Airway epithelial cell (primary cell): ENCODE measurements at places on chromosomes 16 and 17. TPM values are rescaled to one million over a fixed set of nuclear protein-coding genes. Genes with fewer than 3 reads are reported as not detected.

The CMTM2 gene
- not detected in 2 replicates for total RNA-seq

The SARM1 gene
- total RNA-seq = 0.14 and 0.21 TPM in 2 replicates

The ADAM11 gene
- total RNA-seq = 0.07 and 2.6 TPM in 2 replicates

The AIPL1 gene
- not detected in 2 replicates for total RNA-seq

The SERPINF2 gene
- total RNA-seq = 1.6 and 1.9 TPM in 2 replicates

The SLC6A2 gene
- 0.07 and 0.23 TPM in 2 replicates for total RNA-seq

The SPNS2 gene
- 1.6 and 3.4 TPM in 2 replicates for total RNA-seq

The LITAFD gene
- not detected in 2 replicates for total RNA-seq

The TSPAN10 gene
- 0.63 and 0.74 TPM in 2 replicates for total RNA-seq

The FA2H gene
- total RNA-seq = 1.3 and 1.7 TPM in 2 replicates

The POLR2A gene
- 62.4 and 64.9 TPM in 2 replicates for total RNA-seq

The ZSCAN10 gene
- not detected in 2 replicates for total RNA-seq

The CCT6B gene
- total RNA-seq = 0.84 and 1.2 TPM in 2 replicates

The NPB gene
- total RNA-seq = 3.0 TPM in 1 of 2 replicates, not detected in the other

The TNP2 gene
- not detected in 2 replicates for total RNA-seq

The PTGES3L gene
- 0.28 and 0.49 TPM in 2 replicates for total RNA-seq

The EPX gene
- not detected in 2 replicates for total RNA-seq

The SLC12A3 gene
- not detected in 2 replicates for total RNA-seq

The NOG gene
- total RNA-seq = 0.09 and 1.5 TPM in 2 replicates

The SEPTIN1 gene
- total RNA-seq = not detected in 2 replicates

The ZNF750 gene
- 26.7 and 33.1 TPM in 2 replicates for total RNA-seq

The CCL4 gene
- not detected in 2 replicates for total RNA-seq

The ROGDI gene
- 21.7 and 29.4 TPM in 2 replicates for total RNA-seq

The CCL7 gene
- not detected in 2 replicates for total RNA-seq

The PABPN1L gene
- not detected in 2 replicates for total RNA-seq

The KRT39 gene
- total RNA-seq = not detected in 2 replicates

The TMEM204 gene
- total RNA-seq = 0.23 and 0.35 TPM in 2 replicates

The FBF1 gene
- total RNA-seq = 10.6 and 11.6 TPM in 2 replicates

The PRDM7 gene
- not detected in 2 replicates for total RNA-seq

The DNAAF8 gene
- not detected in 2 replicates for total RNA-seq

The MYH2 gene
- total RNA-seq = not detected in 2 replicates

The TSR1 gene
- total RNA-seq = 62.2 and 77.6 TPM in 2 replicates

The KRT34 gene
- 0.35 TPM in 1 of 2 replicates, not detected in the other for total RNA-seq

The FOXK2 gene
- total RNA-seq = 30.6 and 41.6 TPM in 2 replicates

The KRT24 gene
- total RNA-seq = 1.5 and 2.5 TPM in 2 replicates

The TMEM235 gene
- not detected in 2 replicates for total RNA-seq

The NPIPA7 gene
- 1.1 TPM in 1 of 2 replicates, not detected in the other for total RNA-seq

The OR3A2 gene
- total RNA-seq = not detected in 2 replicates

The FOXN1 gene
- total RNA-seq = 2.7 and 11.1 TPM in 2 replicates
